ENCODE measurements at places on chromosomes 2 and 18. TPM values are rescaled to one million over a fixed set of nuclear protein-coding genes. Genes with fewer than 3 reads are reported as not detected.

GRCh38 chr2:70706026-70706795 lies 61.8 kb downstream of the ADD2 start:
- DNase-seq: peak; percentile 29

- no peak for DNase-seq
These were observed 32.4 kb downstream of the LHCGR start for GRCh38 chr2:48723129-48723528.

DNA sequence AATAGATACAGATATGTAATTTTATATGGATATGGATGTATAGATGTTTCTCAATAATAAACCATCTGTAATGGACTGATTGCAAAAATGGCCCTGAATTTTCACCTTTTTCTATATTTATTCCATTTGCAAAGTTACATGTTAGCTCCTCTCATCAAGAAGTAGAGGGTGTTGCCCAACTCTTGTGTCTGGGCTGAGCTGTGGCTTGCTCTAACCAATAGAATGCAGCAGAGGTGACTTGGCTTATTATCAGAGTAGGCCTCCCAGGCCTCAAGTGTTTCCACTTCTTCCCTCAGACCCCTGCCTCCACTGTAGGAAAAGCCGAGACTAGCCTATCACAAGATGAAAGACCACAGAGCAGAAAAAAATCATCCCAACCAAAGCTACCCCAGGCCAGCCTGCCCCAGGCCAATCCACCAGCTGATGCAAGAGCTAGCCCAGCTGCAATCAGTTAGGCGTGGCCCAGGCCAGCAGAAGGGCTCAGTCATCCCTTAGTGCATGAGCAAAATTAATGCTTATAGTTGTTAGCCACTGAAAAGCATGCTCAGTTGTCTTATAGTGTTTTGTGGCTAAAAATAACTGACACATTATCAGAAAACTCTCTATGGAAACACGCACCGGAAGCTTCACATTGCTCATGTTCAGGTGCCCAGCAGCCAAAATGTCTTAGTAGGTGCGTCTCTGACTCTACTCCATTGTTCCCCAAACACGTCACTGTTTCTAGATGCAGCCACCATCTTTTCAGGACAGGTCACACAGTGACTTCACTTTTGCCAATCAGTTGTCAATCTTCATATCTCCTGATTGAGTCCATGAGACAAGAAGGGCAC lies 464.0 kb downstream of the FBXO15 start:
- DNase-seq: no peak

- no peak for DNase-seq
These were observed 205.0 kb downstream of the C1D start for GRCh38 chr2:67857836-67858235.

DNA sequence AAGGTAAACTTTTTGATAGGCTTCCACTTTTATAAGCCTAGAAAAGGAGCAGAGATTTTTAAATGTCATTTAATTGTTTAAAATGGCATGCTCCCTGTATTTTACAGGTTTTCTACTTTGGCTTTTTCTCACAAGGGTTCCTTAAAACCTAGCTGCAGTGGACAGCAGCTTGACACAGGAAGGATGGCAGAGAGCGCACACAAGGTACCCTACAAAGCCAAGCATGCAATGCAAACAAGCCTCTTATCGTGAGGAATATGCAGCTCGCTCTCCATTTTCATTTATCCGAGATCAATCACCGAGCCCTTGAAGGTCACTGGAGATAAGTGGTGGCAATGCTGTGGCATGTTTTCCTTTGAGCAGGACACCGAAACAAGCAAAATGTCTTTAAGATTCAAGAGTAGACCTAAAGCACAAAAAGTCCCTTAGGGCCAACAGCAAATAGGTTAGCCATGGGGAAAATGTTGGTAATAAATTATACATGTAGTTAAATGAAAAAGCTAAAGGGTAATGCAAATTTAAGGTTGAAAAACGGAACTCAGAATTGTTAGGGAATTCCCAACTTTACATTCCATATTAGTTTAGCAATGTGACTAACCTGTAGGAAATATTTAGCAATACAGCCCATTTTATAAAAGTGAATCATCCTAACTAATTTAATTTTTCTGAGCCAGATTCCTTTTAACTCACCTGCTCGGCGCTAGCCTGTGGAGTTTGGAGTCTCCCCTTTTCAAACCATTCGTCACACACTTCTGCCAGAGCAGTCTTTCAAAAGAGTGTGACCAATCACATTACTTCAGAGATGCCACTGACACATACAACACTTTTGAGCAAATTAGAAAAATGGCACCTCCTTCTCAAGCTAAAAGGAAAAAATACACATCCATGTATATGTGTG lies 337.9 kb upstream of the PKDCC start:
- no peak for DNase-seq

DNAJB2 gene
- 48.2 TPM for total RNA-seq

TRIP12 gene
- 270 TPM for total RNA-seq

HAAO gene
- not detected for total RNA-seq

APCDD1 gene
- not detected for total RNA-seq
